ENCODE measurements at places on chromosomes 16 and 17.
A peak's percentile ranks its signal among the peaks of the same experiment; 100 is the strongest.

DNA sequence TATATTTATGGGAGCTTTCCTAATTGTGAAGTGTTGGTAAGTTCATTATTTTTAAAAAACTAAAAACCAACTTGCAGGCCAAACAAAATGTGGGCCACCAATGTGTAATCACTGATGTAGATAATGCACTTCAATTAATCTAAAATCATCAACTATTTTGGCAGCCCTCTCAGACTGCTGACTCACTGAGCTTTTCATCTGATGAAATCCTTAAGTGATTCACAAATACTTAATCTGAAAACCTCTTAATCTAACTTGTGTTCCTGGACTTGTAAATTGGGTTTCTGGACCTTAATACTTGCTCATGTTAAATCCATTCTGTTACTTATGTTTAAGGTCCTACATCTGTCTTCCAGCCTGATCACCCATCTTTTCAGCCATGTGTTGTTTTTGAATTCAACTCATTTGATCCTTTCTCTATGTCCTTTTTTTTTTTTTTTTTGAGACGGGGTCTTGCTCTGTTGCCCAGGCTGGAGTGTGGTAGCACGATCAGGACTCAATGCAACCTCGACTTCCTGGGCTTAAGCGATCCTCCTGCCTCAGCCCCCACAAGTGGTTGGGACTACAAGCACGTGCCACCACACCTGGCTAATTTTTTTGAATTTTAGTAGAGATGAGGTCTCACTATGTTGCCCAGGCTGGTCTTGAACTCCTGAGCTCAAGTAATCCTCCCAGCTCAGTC is 39.0 kb downstream of the PRKCB start:
- DNase-seq, result no peak

DNA sequence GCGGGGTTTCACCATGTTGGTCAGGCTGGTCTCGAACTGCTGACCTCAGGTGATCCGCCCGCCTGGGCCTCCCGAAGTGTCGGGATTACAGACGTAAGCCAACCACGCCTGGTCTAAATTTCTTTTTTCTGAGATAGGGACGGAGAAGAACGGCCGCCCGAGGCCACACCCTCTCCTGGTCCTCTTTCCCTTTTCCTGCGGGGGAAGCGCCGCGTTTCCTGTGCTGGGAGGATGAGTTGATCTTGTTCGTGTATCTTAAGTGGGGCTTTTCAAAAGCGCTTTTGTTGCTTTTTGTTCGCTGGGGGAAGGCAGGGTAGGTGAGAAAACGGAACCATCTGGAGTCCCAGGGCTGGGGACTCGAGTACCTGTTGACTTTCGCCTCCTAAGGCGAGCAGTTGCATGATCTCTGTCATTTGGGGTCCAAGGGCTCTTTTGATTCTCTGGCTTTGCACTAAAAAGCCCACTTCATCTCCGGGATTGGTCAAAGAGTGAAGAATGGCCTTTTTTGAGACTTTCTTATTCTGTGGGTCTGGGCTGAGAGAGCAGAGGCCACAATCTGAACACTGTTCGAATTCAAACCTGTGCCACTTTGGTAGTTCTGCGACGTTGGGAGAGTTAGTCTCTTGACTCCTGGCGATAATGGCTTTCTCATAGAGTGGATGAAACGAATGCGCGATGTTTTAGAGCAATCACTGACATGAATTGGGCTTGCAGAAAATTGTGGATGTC is 1.3 kb downstream of the FUS start:
- DNase-seq, result peak; percentile 67

GRCh38 chr16:66441586-66442375 is 14.7 kb downstream of the BEAN1 start:
- no peak for DNase-seq

DNA sequence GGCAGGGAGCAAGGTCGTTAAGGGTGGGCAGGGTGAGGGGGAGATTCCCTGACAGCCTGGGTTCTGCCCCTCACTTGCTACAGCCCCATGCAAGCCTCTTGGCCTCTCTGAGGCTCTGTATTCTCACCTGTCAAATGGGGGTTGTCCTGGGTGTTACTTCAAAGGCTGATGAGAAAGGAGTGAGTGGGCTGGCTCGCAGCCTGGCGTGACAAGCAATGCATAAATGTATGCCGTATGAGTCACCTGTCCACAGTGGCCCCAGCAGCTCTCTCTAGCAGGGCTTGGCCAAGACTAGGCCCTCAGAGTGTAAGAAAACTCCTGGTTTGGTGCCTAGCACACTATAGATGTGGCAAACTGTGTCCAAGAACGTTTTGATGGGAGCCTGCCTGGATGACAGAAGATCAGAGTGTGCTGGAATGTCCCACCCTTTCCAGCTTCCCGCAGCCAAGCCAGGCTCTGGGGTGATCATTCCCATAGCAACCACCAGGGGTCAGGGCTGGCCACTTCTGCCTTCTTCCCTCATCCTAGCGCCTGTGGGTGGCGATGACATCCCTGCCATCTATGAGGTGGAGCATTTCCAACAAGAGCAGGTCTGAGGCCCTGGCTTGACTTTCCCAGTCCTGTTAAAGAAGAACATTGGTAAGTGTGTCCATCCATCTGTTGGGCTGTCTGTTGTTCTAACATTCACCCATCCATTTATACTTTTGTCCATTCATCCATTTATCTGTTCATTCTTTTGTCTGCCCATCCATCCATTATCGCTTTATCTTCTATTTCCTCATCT is 37.2 kb upstream of the ADGRG1 start:
- peak; percentile 77 for DNase-seq

- peak; percentile 70 for DNase-seq
Observed at GRCh38 chr17:12665263-12666210, at the start of gene MYOCD. Gene MYOCD, plus strand, starts transcription at chr17:12665890. Its CDS starts 299 bp downstream, at chr17:12666189.

DNA sequence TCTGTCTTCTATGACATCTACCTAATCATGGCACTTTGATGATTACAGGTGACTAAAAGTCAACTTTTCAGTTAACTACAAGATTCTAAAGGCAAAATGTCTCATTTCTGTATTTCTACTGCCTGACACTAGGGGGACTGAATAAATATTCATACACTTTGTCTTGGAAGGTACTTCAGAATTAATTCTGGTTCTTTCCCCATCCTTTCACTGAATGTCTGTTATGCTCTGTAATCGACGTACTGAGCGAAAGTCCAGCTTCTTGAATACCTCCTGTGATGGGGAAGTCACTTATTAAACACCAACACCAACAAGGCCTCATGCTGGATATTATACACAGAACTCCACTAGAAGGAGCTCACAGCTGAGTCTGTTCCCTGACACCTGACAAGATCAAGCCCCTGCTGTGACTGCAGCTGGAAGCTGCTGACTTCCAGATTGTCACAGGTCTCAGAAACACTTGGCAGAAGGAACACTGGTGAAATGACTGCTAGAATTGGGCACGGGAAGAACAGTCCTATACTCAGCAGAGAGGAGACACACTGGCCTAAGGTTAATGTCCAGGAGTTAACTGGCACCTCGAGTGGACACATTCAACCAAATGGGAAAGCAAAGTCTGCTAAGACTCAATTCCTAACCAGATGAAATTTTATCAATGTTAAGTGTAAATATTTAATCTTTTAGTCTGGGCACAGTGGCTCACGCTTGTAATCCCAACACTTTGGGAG is 31.9 kb downstream of the CMC2 start:
- no peak for DNase-seq

- DNase-seq, result no peak
Observed at GRCh38 chr17:55873017-55873758, 122.3 kb downstream of the PCTP start.

GRCh38 chr16:50616386-50616785 is 64.7 kb downstream of the SNX20 start:
- DNase-seq, result no peak

GRCh38 chr16:87951552-87952538 is 611 bp downstream of the BANP start:
- peak; percentile 67 for DNase-seq

DNA sequence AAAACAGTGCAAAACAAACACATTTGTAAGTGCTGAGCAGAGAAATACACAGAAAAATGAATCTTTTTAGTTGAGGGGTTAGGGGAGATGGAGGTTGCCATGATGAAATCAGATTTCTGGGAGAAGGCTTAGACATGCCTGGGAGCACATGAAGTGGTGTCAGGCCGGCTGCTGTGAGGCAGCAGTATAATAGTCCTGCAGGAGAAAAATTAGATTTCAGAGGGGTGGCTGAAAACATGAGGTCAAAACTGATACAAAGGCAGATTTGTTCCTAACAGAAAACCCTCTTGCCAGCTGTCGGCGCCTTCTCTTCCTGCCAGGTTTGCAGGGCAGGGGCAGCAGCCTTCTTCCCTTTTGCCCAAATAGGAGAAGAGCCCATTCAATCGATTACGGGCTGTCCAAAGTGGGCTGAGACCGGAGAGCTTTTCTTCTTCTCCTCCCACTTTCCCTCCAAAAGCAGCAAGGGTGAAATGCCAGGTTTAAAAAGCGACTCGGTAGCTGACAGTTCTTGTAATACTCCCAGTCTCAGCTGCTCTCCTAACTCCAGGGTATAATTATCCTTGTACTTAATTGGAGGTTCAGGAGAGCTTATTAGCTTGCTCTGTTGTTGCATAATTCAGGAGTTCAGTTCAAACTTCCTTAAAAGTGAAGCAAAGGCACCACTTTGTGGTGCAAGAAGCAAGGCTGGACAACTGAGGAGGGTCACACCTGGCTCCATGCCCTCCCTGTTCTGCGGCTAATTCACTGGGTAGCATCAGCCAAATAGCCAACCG is 80.0 kb downstream of the PCTP start:
- no peak for DNase-seq

DNA sequence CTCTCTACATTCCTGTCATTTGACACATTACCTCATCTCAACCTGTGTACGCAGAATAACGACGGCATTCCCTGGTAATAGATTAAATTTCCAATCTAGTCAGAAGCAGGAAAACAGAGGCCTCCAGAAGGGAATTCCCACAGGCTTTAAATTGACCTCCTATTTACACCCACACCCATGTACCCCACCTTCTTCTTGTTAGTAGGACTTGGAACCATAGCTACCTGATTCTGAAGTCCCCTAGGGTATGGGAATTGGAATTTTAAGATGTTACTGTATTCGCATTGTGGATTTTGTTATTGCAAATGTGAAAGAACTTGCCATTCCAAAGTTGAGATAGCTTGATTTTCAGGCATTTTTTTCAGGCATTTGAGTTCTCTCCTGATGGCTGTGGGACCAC is 377.5 kb upstream of the DYNLRB2 start:
- no peak for DNase-seq

GRCh38 chr17:21251337-21252010 is 1.7 kb downstream of the NATD1 start:
- DNase-seq, result no peak

DNA sequence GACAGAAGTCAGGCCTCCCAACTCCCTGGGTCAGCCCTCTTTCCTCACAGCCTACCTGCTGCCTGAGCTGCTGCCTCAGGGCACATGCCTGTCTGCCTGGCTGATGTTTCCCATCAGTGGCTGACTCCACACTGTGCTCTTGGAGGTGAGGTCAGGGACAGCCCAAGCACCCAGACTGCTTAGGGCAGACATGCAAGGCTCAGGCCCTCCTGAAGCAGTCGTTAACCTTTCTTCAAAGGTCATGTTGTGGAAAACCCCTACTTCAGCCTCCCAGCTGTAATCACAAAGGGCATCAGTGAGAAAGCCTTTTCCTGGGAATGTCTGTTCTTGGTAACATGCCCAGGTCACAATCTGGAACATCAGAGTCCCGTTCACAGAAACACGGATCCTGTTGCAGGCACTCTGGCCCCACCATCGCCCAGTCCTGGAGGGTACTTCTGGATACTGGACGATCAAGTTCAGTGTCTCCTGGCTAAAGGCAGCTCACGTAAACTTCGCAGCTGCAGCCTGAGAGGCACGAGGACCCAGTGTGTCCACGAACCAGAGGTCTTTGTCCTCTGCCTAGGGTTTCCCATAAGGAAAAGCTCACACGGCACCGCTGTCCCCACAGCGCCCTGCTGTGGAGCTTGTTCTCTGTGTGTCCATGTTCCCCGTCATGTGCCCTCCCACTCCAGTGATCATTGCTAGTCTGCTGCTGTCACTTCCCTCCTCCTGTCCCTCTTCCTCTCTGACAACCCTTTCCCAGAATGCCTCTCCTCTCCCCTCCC is 54.9 kb downstream of the GNAO1 start:
- DNase-seq, result no peak

DNA sequence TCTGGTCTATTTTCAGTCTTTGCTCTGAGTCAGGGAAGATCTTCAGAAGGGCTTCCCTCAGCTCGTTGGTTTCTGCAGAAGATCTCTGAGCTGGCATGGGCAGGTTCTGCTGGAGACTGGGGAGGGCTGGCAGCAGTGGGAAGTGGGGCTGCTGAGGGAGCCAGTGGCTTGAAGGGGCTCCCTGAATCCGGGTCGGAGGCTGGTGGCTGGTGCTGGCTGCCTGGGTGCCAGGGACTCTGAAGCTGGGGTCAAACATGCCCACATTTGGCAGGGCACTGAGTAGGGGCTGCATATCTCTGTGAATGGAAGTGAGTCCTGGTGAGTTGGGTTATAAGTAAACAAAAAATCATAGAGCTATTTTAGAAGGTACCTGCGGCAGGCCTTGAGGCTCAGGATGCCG is 67.0 kb downstream of the N4BP1 start:
- no peak for DNase-seq

DNA sequence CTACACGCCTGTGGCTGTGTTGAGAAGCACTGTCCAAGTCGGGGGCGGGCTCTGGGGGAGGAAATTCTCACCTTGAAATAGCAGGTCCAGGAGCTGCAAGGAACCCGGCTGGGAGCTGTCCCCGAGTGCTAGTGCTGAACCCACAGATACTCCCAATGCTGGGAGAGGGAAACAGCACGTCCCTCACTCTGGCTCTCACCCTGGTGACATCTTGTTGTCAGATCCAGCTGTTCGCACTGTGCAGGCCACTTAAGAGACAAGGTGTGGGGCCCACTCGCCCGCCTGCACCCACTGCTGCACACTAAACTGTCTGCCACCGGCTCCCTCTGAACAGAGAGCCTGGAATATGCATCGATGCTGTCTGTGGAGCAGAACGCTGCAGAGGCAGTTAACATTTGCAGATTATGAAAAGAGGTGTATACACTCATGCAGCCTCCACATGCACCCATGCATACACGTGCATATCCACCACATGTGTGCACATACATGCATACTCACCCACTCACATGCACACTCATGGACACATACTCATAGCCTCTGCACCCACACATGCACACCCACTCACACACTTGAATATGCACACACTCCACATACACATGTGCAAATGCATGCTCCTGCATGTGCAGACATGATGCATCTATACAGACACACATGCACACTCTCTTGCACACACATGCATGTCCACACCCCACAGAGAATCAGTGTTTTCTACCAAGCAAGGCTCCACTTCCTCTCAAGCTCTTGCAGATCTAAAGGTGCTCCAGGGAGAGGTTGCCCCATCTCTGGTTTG is 42.0 kb downstream of the MGAT5B start:
- DNase-seq, result peak; percentile 54

All from Right ventricle myocardium superior (tissue), 1 donor.